ENCODE measurements at places on chromosomes 13 and 19.

- no peak for DNase-seq
Observed at GRCh38 chr13:102225892-102226291, 176.0 kb downstream of the FGF14 start.

DNA sequence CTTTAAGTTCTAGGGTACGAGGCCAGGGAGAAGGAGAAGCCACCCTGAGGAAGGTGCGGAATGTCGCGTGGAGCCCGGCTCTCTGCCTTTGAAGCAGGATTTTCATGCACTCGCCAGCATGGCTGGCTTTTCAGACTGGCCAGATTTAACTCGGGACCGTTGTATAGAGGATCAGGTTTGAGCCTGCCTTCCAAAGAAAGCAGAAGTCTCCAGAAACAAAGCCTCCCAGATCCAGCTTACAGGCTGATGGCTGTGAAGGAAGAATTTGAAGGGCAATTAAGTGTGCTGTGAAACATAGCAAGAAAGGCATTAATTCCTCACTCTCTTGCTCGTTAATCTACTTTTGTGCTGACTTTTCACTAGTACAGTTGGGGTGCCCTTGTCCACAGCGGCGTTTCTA lies 140.2 kb downstream of the SOX1 start:
- no peak for DNase-seq

DNA sequence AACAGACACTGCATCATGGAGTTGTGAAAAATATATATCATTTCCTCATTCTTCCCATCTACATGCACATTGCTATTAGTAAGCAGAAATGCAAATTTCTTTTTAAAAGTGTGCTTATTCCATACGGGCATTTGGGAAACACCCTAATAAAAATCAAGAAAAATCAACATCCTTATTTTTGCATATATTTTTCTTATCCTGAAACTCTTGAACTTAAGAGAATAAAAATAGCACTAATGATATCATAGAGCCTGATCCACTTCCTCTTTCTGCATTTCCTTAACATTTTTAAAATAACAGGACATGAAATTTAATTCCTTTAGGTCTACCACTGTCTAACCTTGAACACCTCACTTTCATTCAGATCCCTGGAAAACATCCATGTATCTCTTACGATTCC lies 123.3 kb downstream of the VWA8 start:
- DNase-seq, result no peak

- DNase-seq, result no peak
Observed at GRCh38 chr19:54030895-54031586, 32.7 kb downstream of the VSTM1 start.

Measured in activated T-cell treated with anti-CD3 and anti-CD28 coated beads, Interleukin-2, amount 50 U/mL, for 4 hours (primary cell).